ENCODE measurements at places on chromosomes 2 and 18.

- DNase-seq = no peak
These were observed 137.8 kb downstream of the BCL2 start for GRCh38 chr18:63181706-63182309.

DNA sequence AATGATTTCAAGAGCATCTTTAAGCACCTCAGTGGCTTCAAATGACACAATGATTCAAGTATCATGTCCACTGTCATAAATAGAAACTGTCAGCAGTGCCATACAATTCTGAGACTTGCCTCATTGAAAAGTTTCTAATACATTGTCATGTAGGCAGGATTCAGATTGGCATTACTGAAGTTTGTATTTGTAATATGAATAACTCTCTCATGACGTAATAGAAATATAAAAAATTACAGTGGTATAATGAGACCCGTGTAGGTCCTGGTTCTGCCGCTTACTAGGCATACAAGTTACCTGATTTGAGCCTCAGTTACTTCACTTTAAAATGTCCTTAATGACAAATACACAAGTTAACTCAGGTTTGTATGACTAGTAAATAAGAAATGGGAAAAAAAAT lies 1536.2 kb upstream of the NXPH2 start:
- no peak for DNase-seq

DNA sequence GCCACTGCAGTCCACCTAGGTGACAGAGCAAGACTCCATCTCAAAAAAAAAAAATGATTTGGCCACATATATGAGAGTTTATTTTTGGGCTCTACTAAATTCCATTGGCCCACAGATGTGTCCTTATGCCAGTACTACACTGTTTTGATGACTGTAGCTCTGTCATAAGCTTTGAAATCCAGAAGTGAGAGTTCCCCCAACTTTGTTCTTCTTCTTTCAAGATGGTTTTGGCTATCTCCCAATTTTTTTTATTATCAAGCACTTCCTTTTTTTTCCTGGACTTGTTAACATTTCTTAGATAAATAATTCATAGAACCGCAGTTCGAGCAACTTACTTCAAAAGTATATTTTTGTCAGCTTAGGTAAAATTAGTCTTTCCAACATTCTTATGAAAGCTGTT lies 96.9 kb downstream of the TSHZ1 start:
- no peak for DNase-seq

- peak; percentile 88 for DNase-seq
These were observed 75.8 kb downstream of the SDC1 start for GRCh38 chr2:20148923-20149702.

- DNase-seq = no peak
These were observed 5.8 kb downstream of the CAMKMT start for GRCh38 chr2:44367591-44367990.

- DNase-seq = peak; percentile 47
These were observed 178.1 kb downstream of the NCKAP5 start for GRCh38 chr2:133390156-133390555.

DNA sequence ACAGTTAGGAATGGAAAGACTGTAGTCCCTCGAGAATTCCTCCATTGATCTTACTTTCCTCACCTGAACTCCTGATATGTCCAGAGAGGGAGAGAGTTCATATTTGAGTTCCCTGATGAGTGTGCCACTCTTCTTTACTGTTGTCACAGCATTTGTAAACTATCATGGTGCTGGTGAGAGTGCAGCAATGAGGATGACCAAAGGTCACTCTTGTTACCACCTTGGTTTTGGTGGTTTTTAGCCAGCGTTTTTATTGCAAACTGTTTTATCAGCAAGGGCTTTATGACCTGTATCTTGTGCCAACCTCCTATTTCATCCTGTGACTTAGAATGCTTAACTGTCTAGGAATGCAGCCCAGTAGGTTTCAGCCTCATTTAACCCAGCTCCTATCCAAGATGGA lies 1062.5 kb downstream of the BCL11A start:
- DNase-seq = no peak

DNA sequence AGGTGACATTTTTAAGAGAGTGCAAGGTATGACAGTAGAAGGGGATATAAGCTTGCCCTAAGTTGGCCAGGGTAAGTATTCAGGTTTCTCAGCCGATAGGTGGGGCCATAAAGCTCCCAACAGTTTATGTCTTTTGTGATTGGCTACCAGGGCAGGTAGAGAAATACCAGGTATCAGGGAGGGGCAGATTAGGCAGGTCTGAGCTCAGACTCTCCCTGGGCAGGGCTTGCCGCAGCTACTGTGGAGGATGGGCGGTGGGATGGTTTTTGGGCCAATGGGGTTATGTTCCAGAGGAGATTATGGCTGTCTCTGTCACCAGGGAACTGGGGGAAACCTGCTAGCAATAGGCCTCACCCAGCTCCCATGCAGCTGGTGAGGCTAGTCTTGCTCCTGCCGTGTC lies 211.6 kb downstream of the PTH2R start:
- no peak for DNase-seq

GRCh38 chr2:66583881-66584280 lies 149.0 kb downstream of the MEIS1 start:
- DNase-seq = no peak

GRCh38 chr2:177445200-177445599 lies 52.6 kb downstream of the AGPS start:
- DNase-seq = no peak

GRCh38 chr2:287911-288757 lies at the start of gene ALKAL2:
Gene ALKAL2 (minus strand): TSS chr2:288091. CDS start chr2:287835, 256 bp downstream.
- peak; percentile 14 for DNase-seq

DNA sequence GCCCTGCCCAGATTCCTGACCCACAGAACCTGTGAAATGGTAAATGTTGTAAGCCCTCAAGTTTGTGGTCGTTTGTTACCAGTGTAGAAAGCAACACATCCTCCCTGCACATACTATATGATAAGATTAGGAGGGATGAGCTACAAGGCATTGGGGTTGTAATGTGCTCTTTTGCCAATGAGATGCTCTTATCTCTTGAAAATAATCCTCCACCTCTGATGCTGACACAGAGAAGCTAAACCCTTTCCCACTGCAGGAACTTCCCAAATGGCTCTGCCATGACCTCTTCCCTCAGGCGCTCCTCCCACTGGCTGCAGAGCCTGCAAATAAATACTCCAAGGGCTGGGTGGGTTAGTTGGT lies 23.5 kb downstream of the CDC42EP3 start:
- peak; percentile 71 for DNase-seq

- DNase-seq = peak; percentile 12
These were observed 13.2 kb downstream of the RALBP1 start for GRCh38 chr18:9488538-9488937.

DNA sequence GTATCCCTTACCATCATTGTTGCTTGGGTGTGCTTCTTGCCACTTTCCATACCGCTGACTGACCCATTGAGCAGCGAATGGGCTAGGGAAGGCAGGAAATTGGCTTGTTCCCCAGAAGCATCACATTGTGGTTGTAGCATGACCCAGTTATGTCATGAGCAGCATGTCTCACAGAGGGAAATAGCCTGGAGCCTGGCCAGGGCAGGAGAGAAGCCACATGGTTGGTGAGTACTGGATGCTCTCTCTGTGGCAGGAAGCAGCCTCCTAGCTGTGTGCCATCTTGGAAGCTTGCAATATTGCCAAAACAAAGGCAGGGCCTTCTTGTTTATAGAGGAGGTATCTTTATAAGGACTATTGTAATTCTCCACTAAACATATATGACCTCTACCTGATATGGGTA lies 482.6 kb downstream of the PIK3C3 start:
- DNase-seq = peak; percentile 25

GRCh38 chr2:191951832-191952231 lies 104.9 kb upstream of the CAVIN2 start:
- no peak for DNase-seq

GRCh38 chr2:143679617-143680016 lies 550.4 kb downstream of the ARHGAP15 start:
- DNase-seq = no peak

GRCh38 chr2:9298583-9298982 lies 92.0 kb downstream of the ASAP2 start:
- DNase-seq = no peak

DNA sequence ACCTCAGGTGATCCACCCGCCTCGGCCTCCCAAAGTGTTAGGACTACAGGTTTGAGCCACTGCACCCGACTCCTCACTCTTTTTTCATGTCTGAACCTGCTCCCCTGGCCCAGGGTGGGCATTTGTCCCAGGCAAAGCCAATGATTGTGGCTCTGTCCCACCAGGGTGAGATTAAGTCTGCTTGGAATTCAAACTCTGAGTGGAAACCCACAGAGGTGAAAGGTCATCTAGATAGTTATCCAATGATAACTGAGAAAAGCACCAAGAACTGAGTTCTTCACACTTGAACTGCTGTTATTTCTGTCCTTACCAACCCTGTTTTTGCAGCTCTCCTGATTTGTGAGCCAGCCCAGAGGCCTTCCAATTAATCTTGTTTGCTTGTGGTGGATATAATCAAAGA lies 62.4 kb upstream of the ACVR1 start:
- peak; percentile 17 for DNase-seq

GRCh38 chr2:55887351-55887750 lies 36.2 kb downstream of the EFEMP1 start:
- DNase-seq = no peak

DNA sequence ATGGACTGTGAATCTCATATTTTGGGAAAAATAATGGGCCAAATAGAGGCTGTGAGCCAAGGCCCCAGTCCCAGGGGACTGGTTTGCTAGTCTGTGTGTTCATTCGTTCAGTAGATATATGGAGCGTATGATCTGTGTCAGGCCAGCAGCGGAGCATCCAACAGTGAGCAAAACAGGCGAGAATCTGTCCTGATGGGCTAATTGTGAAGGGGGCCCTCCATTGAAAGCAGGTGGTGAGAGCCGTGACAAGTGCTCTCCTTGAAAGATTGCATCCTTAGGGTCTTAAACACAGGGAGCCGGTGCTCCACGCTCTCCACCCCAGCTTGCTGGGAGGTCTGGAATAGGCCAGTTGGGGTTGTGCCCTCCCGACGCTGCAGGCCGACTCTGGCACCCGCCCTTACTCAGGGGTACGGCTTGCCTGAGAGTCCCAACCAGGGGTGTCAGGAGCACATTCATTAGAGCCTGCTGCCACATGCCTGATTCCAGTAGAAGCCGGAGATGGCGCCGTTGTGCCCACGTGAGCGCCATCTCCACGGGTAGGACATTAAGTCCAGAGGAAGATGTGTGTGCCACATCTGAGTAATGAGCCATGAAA lies 213.3 kb downstream of the SH3RF3 start:
- no peak for DNase-seq

- DNase-seq = no peak
These were observed 187.3 kb downstream of the VAPA start for GRCh38 chr18:10100941-10101701.

DNA sequence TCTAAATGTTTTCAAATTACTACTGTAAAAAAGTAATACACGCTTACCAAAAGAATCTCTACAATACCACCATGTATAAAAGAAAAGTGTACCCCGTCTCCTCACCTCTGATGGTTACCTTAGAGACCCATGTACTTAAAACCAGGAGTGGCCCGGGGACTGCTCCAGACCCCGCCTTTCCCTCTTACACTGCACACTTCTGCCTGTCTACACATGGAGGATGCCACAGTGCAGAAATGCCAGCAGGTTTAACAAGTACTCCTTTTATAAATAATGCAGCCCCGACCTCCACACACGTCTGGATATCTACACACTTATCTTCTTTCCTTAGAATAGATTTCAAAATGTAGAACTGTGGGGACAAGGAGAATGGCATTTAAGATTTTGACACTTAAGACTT lies 5.3 kb downstream of the HDAC4 start:
- no peak for DNase-seq

GRCh38 chr2:222447131-222447530 lies 22.8 kb downstream of the SGPP2 start:
- DNase-seq = no peak

DNA sequence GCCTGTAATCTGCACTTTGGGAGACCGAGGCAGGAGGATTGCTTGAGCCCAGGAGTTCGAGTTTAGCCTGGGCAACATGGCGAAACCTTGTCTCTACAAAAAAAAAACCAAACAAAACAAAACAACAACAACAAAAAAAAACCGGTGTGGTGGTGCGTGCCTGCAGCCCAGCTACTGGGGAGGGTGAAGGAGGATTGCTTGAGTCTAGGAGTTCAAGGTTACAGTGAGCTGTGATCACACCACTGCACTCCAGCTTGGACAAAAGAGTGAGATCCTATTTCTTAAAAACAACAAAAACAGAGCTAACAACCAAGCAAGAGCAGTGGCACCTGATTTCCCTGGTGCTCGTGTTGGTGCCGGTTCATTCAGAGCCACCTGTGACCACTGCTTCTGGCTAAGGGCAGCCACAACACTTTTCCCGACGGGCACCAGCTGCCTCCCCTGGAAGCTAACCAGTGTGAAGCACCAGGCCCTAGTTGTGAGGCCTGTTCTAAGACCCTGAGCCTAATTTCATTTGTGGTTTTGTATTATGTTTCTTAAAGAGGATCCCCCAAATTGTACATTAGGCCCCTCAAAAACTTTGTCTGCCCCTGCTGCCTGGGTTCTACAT lies 1.3 kb downstream of the AOX1 start:
- DNase-seq = no peak

GRCh38 chr2:181907635-181908034 lies 16.1 kb downstream of the ITPRID2 start:
- no peak for DNase-seq

DNA sequence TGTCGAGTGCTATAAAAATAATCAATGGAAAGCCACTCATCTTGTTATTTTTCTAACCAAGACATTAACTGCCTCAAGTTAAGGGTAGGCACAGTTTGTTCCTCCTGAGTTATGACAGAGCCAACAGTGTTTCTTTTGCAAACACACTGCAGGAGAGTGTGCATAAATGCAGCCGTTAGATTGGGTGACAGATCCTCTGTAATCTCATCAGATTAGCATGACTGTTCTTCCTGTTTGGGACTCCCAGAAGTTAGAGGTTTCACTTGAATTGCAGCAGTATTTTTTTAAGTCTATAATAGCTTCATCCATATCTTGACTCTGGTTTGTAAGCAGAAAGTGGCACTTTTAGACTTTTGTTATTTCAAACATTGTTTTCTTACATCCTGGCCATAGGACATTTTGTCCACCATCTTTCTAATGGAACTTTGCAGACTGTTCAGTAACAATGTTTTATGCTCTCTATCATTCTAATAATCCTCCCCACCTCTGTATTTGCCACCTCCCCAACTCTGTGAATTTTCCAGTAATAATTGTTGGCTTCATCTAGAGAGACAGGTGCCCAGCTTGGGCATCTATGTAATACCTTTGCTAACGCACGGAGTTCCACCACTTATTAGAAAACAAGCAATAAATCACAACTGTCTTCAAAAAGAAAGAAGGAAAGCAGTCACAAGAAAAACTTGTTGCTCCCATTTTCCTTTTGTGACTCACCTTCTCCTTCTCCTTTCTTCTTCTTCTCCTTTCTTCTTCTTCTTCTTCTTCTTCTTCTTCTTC lies 560.0 kb downstream of the ADCYAP1 start:
- DNase-seq = no peak

GRCh38 chr2:58938988-58939387 lies 697.9 kb upstream of the FANCL start:
- DNase-seq = no peak

DNA sequence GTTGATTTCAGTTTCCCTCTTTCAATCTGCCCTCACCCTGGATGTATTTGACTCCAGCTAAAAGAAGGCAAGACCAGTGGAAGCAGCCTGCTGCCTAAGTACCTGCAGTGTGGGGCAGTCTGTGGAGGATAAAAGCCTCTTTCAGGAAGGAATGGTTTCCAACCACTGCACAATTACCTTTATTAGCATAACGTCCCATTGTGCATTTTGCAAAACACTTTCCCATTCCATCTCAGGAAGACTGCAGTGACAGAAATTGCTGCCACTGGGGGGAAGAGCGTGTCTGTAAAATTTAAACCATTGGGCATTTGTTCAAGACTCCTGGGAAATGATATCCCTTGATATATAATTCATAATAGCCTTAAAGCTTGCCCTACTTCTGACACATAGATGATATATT lies 26.2 kb downstream of the CYRIA start:
- DNase-seq = no peak

GRCh38 chr2:101115664-101116063 lies 35.5 kb downstream of the TBC1D8 start:
- DNase-seq = no peak

Measured in fibroblast of villous mesenchyme (primary cell).